Stimulated activated CD8-positive, alpha-beta memory T cell treated with anti-CD3 and anti-CD28 coated beads, Interleukin-2, amount 100 ng/mL, for 1 hour (primary cell): ENCODE measurements at places on chromosomes 5 and 9.

GRCh38 chr9:129812385-129812784 is 9.4 kb downstream of the TOR1B start:
- no peak for DNase-seq

- DNase-seq: no peak
Observed at GRCh38 chr5:137808503-137809135, 54.5 kb upstream of the HNRNPA0 start.

- DNase-seq: no peak
Observed at GRCh38 chr9:112332214-112332613, 1.2 kb downstream of the PTBP3 start.

- no peak for DNase-seq
Observed at GRCh38 chr5:143494595-143494994, 91.1 kb upstream of the NR3C1 start.

DNA sequence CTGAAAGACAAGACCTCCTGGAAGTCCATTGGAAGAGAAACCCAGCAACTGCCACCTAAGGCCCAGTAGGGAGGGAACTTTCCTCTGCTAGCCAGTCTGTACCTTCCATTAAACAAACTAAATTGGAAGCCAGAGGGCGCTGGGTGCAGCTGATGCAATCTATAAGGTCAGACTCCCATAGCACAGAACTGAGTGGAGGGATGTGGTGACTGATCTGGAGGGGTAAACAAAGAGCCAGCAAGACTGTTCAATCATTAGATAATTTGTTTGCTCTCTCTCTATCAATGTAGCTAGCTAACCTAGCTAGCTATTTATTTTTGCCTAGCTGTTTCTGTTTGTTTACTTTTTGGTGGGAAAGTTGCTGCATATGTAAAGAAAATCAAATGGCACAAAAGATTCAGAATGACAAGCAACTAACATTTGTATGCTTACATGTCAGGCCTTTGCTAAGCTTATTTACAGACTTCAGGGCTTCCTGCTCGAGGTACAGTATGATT is 291.8 kb upstream of the DAB2 start:
- DNase-seq: no peak

GRCh38 chr9:96169901-96170300 is 132.1 kb downstream of the HSD17B3 start:
- no peak for DNase-seq

GRCh38 chr9:92562461-92562967 is 26.7 kb upstream of the ECM2 start:
- no peak for DNase-seq

DNA sequence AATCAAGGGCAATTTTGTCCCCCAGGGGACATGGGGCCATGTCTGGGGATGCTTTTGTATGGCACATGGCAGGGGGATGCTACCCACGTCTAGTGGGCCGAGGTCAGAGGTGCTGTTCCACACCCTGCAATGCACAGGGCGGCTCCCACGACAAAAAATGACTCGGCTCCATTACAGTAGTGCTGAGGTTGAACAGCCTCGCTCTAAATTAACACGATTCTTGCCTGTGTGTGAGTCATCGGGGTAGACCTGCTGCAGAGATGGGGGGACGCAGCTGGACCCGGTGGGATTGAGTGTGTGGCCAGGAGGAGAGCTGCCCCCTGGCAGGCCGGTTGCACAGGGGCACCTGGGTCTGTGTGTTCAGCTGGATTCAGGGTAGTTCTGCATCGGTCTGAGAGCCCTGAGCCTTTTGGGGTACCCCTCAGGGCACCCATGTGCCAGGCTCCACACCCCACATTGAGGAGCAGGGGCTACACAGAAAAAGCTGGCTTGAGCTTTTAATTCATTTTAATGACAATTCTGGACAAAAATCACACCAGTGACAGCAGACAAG is 20.0 kb upstream of the COL5A1 start:
- no peak for DNase-seq

DNA sequence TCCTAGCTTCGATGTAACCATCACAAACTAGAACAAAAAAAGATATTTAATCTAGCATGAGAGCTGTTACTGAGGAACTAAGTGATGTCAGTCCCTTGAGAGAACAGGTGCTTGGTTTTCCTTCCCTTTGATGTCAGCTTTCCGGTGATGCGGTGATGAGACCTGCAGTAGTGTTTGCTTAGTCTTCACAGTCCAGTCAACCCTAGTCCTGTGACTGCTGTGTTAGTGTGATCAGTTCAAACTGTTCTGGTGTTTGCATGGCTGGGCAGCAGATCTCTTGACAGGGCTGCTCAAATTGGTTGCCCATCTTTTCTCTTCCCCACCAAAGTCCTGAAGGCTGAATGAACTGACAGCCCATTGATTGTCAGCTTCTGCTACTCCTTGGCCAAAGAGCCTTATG is 608.6 kb upstream of the DAB2 start:
- DNase-seq: no peak

GRCh38 chr9:129422032-129422842 is 198.7 kb downstream of the C9orf50 start:
- no peak for DNase-seq

- no peak for DNase-seq
Observed at GRCh38 chr9:127308652-127309434, 44.3 kb downstream of the GARNL3 start.

GRCh38 chr9:6829536-6829935 is 71.8 kb downstream of the KDM4C start:
- no peak for DNase-seq

- no peak for DNase-seq
Observed at GRCh38 chr9:126151031-126151685, 175.5 kb upstream of the MVB12B start.

DNA sequence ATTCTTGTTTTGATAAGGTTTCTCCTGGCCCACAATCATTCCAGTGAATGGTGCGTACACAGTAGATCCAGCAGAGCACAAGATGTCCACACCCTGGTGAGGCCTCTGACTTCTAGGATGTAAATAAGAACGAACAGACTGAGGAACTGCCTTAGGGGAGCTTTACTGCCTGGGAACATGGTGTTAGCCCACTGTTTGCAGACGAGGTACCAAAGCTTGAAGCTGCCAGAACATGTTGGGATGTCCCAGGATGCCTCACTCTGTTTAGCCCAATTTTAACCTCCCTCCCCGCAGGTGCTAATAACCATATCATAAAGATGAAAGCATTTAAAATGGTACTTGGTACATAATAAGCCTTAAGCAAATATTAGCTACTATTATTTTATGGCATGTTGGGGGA is 3.5 kb downstream of the LECT2 start:
- no peak for DNase-seq

GRCh38 chr9:114282926-114283325 is 40.0 kb upstream of the ORM1 start:
- DNase-seq: no peak

DNA sequence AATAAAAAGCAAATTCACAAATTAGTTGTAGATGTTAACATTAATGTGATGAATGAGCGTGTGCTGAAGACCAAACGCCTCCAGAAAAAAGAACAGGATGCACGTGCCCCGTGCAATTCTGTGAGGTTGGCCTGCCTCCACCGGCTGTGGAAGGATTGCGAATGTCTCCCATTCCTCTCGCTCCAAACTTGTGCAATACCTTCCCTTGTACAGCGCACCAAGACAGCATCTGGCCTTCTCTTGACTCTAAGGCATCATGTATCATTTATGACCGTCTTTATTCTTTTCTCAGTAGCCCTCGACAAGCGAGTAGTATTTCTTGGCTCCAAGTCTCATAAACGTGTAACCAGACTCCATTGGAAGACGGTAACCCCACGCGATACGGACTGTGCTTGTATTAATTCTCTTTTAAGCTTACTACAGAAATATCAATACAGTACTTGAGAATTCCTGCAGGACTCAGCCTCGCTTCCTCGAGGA is 1.5 kb upstream of the TESK1 start:
- no peak for DNase-seq

- no peak for DNase-seq
Observed at GRCh38 chr5:93154535-93154934, 426.5 kb downstream of the NR2F1-AS1 start.

DNA sequence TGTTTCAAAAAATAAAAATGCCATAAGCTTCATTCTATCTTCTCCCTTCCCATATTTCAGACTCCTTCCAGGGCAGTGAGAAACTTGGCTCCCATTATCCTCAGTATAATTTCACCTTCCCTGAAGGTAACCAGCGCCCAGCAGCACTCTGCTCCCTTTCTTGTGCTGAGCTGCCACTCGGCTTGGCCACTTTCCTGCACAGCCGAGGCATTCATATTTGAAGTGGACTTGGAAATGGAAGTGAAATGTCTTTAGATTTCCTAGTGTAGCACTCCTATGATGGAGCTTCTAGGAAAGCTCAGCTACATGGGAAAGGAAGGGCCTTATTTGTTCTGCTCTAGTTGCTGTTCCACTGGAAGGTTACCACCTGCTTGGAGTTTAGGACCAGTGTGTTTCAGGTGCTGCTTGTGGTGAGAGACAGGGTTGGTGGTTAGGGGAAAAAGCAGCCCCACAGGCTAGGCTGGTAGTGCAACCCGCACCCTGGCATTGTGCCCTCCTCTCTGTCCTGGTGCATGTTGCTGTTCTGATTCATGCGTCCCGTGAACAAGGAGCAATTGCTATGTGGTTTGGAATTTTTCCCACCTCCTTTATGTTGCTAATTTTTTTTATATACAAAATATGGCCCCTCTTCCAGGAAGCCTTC is 53.8 kb downstream of the RAD23B start:
- no peak for DNase-seq

DNA sequence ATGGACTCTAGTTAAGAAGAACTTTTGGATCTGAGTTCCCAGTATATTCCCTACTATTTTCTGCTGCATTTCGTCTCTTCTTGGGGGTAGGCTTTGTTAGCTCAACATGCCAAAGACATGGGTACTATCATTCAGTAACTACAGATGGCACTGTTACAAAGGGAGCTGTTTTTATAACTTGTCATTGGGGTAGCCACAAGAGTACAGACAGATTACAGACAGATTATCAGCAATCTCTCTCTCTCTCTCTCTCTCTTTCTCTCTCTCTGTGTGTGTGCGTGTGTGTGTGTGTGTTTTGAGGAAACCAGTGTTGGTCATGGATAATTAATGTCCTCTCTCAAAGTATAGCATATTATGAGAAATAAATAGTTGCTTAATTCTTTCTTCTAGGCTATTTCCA is 116.1 kb downstream of the WDR70 start:
- no peak for DNase-seq

DNA sequence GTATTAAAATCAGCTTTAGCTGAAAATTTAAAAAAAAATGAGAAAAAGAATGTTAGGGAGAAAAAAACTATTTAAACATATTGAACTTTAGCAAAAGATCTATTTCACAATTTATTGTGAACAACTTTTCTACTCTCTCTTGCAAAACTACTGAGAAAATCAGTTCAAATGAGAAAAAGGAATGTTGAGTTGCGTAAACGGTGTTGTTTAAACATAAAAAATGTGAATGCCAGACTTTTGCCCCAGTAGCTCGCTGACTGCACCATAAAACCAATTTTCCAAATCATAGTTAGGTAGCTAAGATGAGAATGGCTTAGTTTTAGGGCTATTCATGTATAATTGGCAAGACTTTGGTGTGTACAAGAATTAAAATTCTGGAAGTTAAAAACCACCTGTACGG is 13.4 kb upstream of the RAD23B start:
- no peak for DNase-seq

DNA sequence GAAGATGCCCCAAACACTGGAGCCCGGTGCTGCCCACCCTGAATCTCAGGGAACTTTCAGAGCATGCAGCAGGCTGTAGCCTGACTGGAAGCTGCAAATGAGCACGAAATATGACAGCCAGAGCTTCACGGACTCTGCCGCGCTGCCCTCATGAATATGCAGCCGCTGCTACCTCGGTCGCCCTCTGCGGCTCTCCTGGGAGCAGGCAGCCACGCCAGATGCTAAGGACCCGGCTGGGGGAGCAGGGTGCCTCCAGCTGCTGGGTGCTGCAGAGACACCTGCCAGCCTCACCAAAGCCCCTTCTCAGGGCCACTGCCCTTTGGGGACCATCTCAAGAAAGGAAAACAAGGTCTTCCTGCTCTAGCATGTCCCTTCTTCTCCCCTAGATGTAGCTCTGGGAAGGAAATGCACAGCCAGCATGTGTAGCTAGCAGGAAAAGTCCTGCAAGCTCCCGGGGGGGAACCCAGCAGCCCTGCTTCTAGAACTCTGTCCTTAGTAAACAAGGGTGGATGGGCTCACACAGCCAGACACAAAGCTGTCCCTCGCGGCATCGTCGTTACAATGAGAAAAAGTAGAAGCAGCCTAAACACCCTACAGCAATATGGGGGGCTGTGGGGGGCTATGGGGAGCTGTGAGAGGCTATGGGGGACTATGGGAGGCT is 56.8 kb upstream of the OLFM1 start:
- no peak for DNase-seq

GRCh38 chr9:80792726-80793125 is 896.6 kb downstream of the TLE1 start:
- no peak for DNase-seq

DNA sequence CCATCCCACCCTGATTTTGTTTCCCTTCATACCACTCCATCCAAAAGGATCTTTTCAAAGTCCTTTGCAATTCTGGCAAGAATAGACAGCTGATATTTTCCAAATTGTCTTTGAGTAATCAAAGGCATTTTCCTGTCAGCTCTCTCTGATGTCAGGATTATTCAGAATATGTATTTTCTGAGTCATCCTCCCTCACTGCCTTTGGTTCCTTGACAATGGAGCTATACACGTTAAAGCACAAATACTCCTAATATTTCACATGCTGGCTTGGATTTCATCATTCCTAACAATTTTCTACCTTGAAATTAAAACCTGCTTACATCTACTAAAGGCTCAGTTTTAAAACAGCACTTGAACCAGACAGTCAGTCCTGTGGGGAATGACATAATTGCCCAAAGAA is 379.4 kb downstream of the GADD45G start:
- DNase-seq: no peak

GRCh38 chr9:34962546-34962945 is 4.5 kb downstream of the PHF24 start:
- DNase-seq: no peak

DNA sequence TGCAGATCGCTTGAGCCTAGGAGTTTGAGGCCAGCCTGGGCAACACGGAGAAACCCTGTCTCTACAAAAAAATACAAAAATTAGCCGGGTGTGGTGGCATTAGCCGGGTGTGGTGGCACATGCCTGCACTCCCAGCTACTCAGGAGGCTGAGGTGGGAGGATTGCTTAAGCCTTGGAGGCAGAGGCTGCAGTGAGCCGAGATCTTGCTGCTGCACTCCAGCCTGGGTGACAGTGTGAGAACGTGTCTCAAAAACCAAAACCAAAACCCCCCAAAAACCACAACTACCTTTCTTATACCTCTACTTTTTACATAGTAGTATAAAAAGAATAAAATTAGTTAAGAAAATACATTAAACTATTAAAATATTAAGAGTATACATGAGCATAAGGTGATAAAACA is 121.2 kb downstream of the RAPGEF6 start:
- no peak for DNase-seq

DNA sequence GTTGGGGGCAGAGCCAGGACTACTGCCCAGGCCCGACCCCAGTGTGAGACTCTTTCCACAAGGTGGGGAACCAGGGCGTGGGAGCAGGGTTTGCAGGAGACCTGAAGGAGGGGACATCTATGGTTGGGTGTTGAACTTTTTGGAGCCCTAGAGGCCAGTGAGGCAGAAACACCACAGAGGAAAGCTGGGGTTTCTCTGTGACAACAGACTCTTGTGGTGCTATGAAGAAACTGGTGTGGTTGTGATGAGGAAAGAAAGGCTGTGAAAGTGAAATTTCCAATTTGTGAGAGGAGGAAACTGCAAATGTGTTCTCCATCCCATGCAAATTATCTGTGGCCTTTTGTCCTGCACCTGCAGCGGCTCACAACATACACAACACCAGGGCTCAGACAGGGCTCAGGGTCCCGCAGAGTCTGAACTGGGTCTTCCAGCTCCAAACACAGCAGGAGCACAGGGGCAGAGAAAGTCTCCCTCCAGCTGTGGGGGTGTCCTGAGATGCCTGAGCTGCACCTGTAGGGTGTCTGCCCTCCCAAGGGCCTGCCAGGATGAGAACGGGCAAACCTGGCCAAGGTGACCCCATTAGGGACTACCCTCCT is 51.4 kb upstream of the GRHPR start:
- no peak for DNase-seq
